ENCODE measurements at places on chromosomes 2 and 18.

- peak; percentile 12 for DNase-seq
Measured at GRCh38 chr18:47815486-47816270, 114.8 kb downstream of the SMAD2 start.

- DNase-seq = peak; percentile 87
Measured at GRCh38 chr2:85723707-85724360, 29.7 kb downstream of the GNLY start.

GRCh38 chr2:105449076-105449475 is 50.2 kb upstream of the FHL2 start:
- no peak for DNase-seq

DNA sequence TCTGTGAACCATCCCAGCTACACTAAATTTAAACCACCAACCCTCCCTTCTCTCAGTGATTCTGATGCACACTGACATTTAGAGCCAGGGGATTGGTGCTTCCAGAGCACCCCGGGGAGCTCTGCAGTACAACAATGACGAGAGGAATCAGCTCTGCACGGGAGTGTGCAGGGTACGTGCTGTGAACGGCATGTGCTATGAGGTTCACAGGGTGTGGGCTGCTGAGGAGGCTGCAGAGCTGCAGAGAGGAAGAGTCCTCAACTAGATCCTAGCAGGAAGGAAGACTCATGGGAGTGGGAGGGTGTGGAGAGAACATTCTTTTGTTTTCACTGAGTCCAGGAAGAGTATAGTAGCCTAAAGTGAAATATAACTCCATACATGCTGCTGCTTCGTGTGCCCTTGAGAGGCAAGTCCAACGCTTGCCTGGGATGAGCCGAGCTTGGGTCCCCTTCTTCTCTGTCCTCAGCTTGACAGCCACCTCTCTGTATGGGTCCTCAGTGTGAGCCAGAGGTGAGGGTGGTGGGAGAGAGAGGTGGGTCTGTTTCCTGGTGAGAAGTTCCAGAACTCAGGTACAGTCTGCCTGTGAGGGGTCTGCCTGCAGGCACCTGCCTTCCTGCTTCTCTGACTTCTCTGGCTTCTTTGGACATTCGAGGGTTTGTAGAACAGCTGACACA is 118.8 kb downstream of the CTIF start:
- DNase-seq = peak; percentile 59

DNA sequence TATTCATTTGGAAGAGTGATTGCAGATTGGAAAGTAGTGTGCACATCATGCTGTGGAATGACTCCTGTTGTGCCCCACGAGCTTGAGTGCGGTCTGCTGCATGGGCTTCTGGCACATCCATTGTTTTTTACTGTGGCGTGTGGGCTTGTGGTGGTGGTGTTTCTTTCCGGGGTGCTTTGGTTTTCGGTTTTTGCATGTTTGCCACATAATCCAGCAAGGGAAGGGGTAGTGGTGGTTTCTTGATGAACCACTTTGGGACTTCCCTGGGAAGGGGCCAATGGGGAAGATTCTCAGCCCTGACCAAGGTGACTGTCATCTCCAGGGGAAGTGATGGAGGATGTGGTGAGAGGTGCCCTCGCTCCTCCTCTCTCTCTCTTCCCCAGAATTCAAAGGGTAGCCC is 57.0 kb downstream of the COA5 start:
- no peak for DNase-seq

DNA sequence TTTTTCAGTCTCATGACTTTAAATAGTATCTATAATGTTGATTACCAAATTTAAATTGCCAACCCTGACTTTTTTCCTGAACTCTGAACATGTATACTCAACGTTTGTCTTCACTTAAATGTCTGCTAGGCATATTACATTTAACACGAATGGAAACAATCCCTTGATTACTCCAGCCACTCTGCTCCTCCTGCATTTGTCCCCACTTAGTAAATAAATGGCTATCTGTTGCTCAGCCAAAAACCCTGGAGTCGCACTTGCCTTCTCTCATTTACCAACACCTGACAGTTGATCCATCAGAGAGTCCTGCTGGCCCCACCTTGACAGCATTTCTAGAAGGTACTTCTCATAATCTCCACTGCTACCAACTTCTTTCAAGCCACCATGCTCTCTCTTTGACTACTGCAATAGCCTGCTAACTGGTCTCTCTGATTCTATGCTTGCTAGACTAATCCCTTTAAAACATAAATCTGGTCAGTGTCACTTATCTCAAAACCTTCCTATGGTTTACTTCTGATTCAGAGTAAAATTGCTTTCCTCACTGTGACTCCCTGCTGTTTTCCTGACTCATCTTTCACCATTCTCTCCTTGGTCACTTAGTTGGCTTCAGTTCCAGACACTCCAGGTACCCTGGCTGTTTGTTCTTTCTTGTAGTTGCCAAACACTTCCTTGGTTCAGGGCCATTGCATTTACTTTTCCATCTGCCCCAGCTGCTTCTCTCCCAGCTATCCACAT is 31.9 kb downstream of the SPAG16 start:
- peak; percentile 29 for DNase-seq

DNA sequence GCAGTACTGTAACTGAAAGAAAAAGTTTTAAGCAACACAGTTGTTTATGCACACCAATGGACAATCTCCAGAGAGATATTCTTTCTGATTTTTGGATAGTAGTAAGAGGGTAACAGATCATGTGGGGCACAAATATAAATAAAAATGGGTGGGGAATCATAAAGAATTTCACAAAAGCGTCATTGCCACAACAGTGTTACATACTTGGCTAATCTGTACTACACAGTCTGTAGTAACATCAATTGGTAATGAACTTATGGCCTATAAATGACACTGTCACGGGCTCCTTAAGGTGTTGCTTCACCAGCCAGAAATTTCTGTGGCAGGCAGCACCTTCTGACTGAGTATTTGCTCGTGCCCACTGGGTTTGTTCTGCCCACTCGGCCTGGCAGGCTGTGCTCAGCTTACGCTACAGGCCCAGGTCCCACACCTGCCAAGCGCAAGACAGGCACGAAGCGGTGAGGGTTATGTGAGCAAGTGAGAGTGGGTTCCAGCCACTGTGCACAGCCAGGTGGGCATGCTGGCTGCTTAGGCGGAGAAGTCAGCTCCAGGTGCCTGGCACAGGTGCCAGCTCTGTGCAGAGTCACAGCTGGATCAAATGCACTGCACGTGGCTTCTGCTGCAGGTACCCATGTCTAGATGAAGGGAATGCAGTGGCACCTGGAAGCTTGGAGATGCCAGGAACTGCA is 532.5 kb upstream of the SLC39A10 start:
- DNase-seq = no peak

GRCh38 chr18:73681912-73682311 is 465.7 kb downstream of the FBXO15 start:
- DNase-seq = no peak

GRCh38 chr2:17416884-17417391 is 101.3 kb downstream of the RAD51AP2 start:
- DNase-seq = peak; percentile 1

DNA sequence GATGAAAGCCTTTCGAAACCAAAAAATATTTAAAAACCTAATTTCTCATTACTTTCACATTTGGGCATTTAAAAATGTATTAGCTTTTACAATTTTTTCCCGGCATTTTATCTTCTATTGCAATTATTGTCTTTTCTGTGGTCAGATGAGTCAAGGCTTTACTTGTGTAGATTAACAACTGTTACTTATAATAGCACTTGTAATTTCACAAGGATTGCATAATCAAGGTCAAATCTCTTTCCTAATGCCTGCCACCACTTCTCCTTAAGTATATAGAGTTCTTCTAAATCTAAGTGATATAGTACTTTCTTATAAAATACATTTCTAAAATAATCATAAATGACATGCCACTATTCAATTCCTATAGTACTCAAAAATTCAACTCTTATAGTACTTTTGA is 67.2 kb downstream of the SLC8A1 start:
- DNase-seq = peak; percentile 90
